ENCODE measurements at places on chromosomes 2 and 18.

DNA sequence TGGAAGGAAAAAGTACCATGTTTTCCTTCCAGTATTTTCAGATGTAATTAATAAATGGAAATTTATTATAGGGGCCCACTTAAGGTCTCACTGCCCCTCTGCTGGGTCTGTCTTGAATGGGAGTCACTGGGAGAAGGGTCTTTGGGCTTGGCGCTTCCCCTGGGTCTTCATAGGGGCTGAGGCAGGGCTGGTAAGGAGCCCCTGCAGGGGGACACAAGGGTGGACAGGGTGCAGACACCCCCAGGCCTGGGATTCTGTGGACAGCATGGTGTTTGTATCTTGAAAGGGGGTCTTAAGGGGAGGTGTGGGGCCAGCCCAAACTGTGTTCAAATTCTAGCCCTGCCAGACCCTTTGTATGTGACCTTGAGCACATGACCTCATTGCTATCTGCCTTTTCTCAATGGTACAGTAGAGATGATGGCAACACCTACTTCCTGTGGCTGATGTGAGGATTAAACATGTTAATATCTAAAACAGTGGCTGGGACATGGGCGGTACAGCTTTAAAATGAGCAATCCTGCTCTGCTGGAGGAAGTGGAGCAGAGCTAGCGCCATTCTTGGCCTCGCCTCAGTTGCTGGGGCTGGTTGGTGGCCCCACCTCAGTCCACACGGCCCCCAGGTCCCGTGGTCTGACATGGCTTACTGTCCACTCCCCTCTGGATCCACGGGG lies 71.6 kb downstream of the GNAL start:
- no peak overlapping the region for H3K4me3 ChIP-seq
- H3K27ac ChIP-seq, result no peak overlapping the region
- no peaks in the 10 kb centered on the region for H3K27me3 ChIP-seq
- no peak for DNase-seq
- H3K4me1 ChIP-seq, result no peaks in the 10 kb centered on the region

- H3K4me3 ChIP-seq, result no peak overlapping the region
- peak; percentile 34 for DNase-seq
- H3K36me3 ChIP-seq, result no peaks in the 10 kb centered on the region
- H3K27me3 ChIP-seq, result no peaks in the 10 kb centered on the region
- H3K4me1 ChIP-seq, result peaks cover 4% of the 10 kb centered on the region
These were observed 55.2 kb downstream of the CCDC88A start for GRCh38 chr2:55364189-55365055.

DNA sequence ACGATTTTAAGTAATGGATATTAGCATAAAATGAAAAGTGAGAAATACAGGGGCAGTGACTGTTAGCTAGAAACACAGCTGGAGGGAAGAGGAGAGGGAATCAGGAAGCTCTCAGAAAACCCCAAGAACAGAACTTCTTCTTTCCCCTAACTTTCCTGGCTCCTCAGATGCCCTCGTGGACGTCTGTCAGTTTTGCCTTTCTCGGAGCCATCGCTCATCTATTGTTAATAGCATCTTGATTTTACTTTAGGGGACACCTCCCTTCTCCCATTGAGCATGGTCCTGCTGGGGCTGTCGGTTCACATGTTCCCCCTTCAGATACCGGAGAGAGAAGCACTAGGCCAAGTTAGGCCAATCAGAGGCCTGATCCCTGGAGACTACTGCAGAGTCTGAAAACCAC lies 2.3 kb upstream of the PLEK start:
- peaks cover 4% of the 10 kb centered on the region for H3K4me1 ChIP-seq
- no peak overlapping the region for H3K4me3 ChIP-seq
- no peaks in the 10 kb centered on the region for H3K36me3 ChIP-seq
- H3K27ac ChIP-seq, result no peak overlapping the region

DNA sequence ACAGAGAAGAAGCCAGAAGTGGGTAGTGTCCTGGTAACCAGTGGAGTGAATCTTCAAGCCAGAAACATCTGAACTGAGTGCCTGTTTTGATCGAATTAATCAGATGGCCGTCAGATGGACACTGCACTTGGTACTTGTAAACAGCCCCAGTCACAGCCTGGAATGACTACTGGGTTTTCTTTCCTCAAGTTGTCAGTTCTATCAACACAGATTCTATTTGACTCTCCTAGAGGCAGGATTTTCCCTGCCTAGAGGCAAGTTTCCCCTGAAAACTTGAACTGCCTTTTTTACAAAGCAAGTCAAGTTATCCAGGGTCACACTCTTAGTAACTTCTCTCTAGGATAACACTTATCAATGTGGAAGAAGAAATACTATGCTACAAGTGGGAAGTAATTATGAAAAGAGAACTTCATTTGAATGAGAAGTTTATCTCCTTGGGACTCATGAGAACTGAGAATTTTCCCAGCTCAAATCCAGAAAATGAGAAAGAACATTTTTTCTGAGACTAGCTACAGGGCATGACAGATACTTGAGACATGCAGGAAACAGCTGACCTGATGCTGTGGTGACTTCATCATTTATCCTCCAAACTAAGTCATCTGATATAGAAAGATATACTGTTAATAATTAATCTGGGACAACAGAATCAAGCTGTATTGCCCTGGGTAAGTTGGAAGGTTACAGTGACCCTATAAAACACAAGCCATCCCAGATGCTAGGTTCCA lies 36.0 kb downstream of the SULT1C2 start:
- H3K4me3 ChIP-seq, result no peak overlapping the region
- H3K36me3 ChIP-seq, result no peaks in the 10 kb centered on the region
- no peak for DNase-seq
- H3K27me3 ChIP-seq, result no peaks in the 10 kb centered on the region
- no peak overlapping the region for H3K27ac ChIP-seq
- H3K4me1 ChIP-seq, result no peaks in the 10 kb centered on the region

DNA sequence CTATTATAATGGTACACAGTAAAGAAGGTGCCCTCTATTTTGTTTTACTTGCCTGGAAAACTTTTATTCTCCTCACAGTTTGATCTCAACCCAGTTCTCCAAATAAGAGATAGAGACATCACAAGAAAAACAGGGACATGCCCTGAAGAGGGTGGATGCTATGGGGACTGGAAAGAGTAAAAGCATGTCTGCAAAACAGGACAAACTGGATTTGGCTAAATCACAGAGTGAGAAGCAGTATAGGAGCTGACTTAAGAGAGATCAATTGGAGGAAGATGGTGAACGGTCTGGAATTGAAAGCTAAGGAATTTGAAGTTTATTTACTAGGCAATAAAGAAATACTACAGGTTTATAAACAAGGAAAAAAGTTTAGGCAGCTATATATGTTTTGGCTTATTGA lies 33.0 kb downstream of the SP140L start:
- no peak for DNase-seq
- H3K4me1 ChIP-seq, result no peaks in the 10 kb centered on the region
- H3K4me3 ChIP-seq, result no peak overlapping the region
- no peaks in the 10 kb centered on the region for H3K27me3 ChIP-seq
- no peak overlapping the region for H3K27ac ChIP-seq

GRCh38 chr2:102592601-102593000 lies 26.8 kb upstream of the SLC9A2 start:
- H3K4me1 ChIP-seq, result peaks cover 40% of the 10 kb centered on the region
- no peak overlapping the region for H3K4me3 ChIP-seq
- peak overlapping the region; percentile 85 for H3K27ac ChIP-seq
- DNase-seq, result peak; percentile 74
- H3K27me3 ChIP-seq, result no peaks in the 10 kb centered on the region
- H3K36me3 ChIP-seq, result no peaks in the 10 kb centered on the region

- peaks cover 51% of the 10 kb centered on the region for H3K4me1 ChIP-seq
- no peak for DNase-seq
- no peak overlapping the region for H3K27ac ChIP-seq
- H3K4me3 ChIP-seq, result no peak overlapping the region
- H3K36me3 ChIP-seq, result no peaks in the 10 kb centered on the region
- no peaks in the 10 kb centered on the region for H3K27me3 ChIP-seq
These were observed 12.7 kb downstream of the CCNYL1 start for GRCh38 chr2:207724113-207724512.

- no peak overlapping the region for H3K4me3 ChIP-seq
- DNase-seq, result no peak
- peaks cover under 1% of the 10 kb centered on the region for H3K4me1 ChIP-seq
- H3K27ac ChIP-seq, result no peak overlapping the region
- peaks cover 37% of the 10 kb centered on the region for H3K27me3 ChIP-seq
These were observed 6.6 kb downstream of the KIF1A start for GRCh38 chr2:240813231-240813921.

DNA sequence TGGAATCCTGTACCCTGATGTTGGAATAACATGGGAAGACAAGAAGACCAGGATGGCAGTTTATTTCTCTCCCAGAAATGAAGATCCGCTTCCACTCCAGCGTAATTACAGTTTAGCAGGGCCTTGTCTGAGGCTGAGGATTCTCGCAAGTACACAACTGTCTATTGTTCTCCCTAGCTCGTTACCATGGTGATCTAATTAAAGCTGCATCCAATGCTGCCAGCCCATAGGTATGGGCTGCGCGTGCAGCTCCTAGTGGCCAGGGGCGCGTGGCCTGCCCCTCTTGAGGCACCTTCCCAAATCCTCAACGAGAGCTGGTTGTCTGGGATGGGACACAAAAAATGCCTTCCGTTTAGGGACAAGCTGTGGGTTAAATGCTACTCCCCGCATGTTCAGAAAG lies 344.9 kb downstream of the CYRIA start:
- H3K27me3 ChIP-seq, result no peaks in the 10 kb centered on the region
- H3K4me1 ChIP-seq, result peaks cover 13% of the 10 kb centered on the region

DNA sequence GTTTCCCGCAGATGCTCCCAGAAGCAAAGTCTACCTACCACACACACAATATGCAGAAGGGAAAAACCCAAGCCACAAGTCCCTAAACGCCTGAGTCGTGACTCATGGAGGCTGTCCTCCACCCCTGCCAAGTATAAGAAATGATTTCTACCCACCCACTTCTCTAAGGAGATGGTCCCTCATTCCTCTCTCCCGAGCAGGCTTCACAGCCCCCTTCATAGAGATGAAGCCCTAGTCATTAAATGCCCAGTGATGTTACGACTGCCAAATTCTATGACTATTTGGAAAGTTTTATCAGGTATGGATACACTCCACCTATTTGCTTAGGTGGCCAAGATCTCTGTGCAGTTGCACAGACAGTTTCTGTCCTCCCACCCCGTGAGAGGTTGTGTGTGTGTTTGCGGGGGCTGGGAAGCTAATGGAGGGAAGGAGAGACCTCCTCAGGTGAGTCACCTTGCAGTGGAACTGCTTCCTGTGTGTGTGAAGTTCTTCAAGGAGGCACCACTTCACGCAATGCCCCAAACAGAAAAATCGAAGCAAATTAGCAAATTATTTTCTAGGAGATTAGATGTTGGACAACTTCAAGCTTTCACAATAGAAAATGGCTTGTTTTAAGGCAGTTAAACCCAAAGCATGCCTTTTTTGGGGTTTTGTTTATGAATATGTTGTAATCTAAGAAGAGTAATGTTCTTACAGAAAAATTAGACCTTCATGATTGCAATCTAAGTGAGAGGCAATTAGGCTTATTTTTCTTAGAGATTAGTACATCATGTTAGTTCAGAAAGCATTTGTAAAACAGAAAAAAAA lies 175.2 kb downstream of the TGIF1 start:
- peak; percentile 43 for DNase-seq
- H3K27me3 ChIP-seq, result no peaks in the 10 kb centered on the region
- H3K4me3 ChIP-seq, result no peak overlapping the region
- peaks cover 37% of the 10 kb centered on the region for H3K4me1 ChIP-seq

DNA sequence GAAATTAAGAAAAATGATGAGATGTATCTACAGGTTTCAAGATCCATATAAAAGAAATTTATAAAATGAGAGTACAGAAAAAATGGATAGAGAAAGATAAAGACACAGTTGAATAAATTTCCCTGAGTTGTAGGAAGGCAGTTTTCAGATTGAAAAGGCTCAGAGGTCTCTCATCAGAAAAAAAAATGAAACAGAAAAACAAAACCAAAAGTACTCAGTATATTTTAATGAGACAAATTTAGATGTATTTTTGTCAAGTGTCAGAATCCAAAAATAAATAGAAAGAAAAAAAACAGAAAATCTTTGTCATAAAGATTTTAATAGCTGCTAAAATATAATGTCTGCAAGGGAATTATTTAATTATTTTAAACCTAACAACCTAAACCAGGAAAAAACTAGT lies 520.5 kb downstream of the KCNJ3 start:
- H3K27me3 ChIP-seq, result no peaks in the 10 kb centered on the region
- H3K4me1 ChIP-seq, result no peaks in the 10 kb centered on the region
- H3K4me3 ChIP-seq, result no peak overlapping the region
- H3K27ac ChIP-seq, result no peak overlapping the region
- DNase-seq, result no peak

All from stomach (tissue), 19 donors.